ENCODE measurements at places on chromosomes 5 and 9.

GRCh38 chr5:43485406-43485805 lies 1.7 kb upstream of the TMEM267 start:
- peaks cover 14% of the 10 kb centered on the region for H3K4me1 ChIP-seq
- H3K27ac ChIP-seq: no peak overlapping the region

DNA sequence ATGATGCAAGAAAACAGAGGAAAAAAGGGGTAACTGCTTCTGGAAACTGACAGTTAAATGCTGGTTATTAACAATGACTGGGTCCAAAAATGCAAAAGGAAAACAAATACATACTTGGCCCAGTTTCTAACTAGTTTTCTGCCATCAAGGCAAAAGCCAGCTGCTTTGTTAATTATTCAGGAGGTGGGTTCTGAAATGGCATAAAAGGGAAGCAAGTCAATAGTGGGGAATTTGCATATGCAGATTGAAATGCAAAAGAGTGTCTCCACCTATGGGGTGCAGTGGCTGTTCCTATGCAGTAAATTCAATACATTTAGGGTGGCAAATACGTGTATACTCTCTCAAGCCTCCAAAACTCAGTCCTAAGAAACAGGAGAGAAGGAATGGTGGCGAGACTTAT lies 33.4 kb downstream of the BARHL1 start:
- H3K4me3 ChIP-seq: no peak overlapping the region
- H3K36me3 ChIP-seq: peaks cover 85% of the 10 kb centered on the region
- no peak overlapping the region for H3K27ac ChIP-seq

GRCh38 chr5:74954919-74955318 lies 88.7 kb upstream of the FAM169A start:
- H3K4me1 ChIP-seq: no peaks in the 10 kb centered on the region
- H3K27me3 ChIP-seq: no peaks in the 10 kb centered on the region

- no peaks in the 10 kb centered on the region for H3K4me1 ChIP-seq
- no peak overlapping the region for H3K4me3 ChIP-seq
- H3K36me3 ChIP-seq: no peaks in the 10 kb centered on the region
- no peak overlapping the region for H3K27ac ChIP-seq
Measured at GRCh38 chr9:129688285-129689043, 23.0 kb downstream of the PRRX2 start.

DNA sequence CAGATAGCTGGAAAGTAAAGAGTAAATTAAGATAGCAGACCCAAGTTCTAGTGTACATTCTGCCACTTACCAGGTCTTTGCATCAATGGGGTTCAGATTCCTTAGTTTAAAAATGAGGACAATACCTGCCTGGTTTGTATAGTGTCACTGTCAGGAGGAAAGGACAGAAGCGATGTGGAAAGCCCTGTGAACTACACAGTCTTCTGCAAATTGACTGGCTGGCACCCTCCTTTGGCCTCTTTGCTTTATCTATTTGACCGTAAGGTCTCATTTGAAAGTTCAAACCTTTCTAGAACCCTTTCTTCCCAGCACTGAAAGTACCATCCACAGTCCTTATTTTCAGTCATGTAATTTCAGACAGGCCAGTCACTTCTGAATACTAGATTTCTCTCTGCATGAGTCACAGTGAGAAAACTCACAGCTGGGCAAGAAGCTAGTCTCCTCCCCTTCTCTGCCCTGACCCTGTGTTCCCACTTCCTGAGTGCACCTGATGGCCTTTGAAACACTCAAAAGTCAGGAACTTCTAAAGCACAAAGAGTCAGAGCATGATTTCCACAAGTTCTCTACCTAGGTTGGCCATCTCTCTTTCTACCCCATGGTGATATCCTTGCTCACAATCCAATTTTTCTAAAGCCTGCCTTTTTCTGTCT lies 91.3 kb upstream of the RASEF start:
- no peaks in the 10 kb centered on the region for H3K27me3 ChIP-seq
- H3K36me3 ChIP-seq: no peaks in the 10 kb centered on the region
- H3K27ac ChIP-seq: peak overlapping the region; percentile 34
- DNase-seq: no peak
- H3K4me1 ChIP-seq: no peaks in the 10 kb centered on the region
- H3K4me3 ChIP-seq: no peak overlapping the region

All from upper lobe of right lung (tissue), 1 donor.